ENCODE measurements at places on chromosomes 11 and 22.

DNA sequence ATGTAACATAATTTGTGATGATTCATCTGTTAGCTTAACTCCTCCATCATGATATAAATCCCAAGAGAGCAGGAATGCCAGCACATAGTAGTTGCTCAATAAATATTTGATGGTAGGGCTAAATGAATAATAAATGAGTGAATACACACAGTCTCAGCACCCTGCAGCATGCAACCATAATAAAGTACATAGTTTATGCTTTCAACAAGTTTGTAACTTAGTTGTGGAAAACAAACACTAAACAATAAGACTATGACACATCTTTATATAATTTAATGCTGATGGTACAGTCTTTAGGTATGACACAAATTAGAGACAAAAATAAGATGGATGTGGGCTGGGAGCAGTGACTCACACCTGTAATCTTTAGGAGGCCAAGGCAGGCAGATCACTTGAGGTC is 3.8 kb downstream of the ALKBH8 start:
- no peak for DNase-seq

GRCh38 chr11:93392867-93393266 is 62.3 kb downstream of the DEUP1 start:
- no peak for DNase-seq

- DNase-seq = no peak
Measured at GRCh38 chr11:75562836-75563484, 907 bp downstream of the SERPINH1 start.

DNA sequence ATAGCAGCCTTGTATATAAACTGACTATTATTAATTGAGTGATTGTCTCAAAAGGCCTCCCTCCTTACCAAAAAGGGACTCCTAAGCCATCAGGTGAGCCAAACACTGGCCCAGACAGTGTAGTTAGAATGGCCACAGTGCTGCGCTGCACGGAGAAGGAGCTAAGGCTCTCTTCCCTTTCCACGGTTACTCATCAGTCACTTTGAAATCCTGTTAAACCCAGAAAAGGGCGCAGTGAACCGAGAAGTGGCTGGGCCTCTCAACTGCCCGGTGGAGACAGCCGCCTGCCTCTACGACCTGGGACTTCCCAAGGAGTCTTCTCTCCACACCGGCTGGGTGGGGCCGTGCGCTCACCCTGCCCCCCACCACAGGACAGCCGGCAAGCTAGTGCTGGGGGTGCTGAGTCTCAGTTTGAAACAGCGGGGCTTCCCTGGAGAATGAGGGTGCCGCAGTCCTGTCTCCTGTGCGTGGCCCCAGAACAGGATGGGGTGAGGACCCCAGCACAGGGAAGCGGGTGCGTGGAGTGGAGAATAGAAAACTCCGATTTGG is 1.3 kb downstream of the MYH9 start:
- DNase-seq = no peak

- no peak for DNase-seq
Measured at GRCh38 chr11:108221371-108221770, 1.1 kb downstream of the NPAT start.

DNA sequence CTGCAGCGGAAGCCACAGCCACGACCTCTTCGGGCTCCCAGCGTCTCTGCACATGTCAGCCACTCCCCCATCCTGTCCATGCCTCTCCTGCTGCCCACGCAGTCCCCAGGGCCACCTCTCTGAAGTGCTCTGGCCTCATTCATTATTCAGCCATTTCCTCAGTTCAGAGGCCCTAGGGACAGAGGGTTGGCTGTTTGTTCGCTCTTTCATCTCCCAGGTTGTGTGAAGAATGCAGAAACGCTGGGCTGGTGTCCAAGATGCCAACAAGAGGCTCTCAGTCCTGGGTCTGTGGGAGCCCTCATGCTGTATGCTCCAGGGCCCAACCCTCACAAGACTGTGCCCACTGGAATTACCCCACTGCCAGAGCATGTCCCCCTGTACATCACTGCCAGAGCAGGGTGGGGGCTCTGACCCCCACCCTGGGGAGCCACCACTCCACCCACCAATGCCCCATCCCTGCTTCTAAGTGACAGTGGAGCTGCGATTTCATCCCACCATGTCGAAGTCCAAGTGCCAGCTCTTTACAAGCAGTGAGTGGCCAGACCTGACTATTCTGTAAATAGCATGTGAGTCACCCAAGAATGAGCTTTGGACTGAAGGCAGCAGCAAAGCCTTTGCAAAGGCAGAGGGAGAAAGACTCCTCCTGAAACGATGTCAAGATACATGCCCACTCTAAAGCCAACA is 209.6 kb downstream of the BUD13 start:
- no peak for DNase-seq

GRCh38 chr11:100715165-100715761 is 28.2 kb downstream of the ARHGAP42 start:
- DNase-seq = no peak

- no peak for DNase-seq
Measured at GRCh38 chr22:44288913-44289312, 23.8 kb downstream of the SHISAL1 start.

DNA sequence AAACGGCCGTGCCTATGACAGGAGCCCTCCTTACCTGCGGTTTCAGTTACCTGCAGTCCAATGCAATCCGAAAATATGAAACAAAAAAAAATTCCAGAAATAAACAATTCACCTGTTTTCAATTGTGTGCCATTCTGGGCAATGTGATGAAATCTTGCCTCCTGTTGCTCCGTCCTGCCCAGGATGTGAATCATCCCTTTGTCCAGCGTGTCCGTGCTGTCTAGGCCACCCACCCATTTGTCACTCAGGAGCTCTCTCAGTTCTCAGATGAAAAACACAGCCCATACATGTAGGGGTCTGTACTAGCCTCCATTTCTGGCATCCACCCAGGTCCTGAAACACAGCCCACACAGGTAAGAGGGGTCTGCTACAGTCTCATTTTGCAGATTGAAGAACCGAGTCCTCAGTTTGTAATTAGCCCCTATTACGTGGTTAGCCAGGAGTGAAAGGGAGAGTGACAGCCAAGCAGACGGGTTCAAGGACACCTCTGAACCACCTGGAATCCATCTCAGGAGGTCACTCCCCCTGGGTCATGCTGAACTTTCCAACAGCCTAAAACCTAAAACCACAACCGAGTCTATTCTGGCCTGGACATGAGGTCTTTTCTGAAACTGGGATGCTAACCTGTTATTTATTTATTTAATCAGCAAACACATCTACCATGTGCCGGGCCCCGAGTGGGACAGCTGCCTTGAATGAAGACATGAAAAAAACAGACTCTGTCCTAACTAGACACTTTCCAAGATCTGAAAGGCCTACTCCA is 317.2 kb downstream of the SHANK2 start:
- no peak for DNase-seq

DNA sequence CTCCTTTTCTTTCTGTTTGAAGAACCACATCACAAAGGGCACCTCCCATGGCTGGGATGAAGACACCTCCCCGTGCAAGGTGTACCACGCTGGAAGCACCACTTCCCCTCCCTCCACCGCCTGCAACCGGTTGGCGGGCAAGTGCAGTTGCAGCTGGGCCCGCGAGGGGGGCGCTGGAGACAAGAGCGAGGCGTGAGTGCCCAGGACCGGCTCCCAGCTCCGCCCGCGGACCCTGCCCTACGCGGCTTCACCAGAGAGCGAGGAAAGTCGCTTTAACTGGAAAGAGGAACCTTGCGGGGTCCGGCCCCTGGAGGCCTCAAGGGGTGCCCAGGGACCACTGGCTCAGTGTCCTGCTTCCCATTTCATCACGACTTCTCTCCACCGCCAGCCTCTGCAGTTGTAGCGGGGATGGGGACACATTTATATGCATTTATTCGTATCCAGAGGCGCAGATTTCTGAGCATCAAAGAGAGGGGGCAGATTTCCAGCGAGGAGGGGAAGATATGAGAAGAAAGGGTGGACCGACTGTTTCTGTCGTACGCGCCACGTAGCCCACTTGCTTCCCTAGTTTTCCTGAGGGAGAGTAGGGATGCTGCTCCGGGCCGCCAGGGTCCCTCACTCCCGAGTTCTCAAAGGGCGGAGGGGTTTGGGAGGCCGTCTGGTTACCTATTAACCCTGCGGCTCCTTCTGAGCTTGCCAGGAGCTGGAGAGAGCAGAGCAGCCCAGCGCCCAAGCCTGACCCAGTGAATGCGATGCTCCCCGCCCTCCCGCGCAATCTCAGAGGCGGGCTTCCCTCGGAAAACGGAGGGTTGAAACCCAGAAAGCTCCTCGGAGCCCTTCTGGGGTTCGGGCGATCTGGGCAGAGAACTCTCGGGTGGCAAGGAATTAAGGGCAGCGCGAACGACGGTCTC is 3.5 kb downstream of the ESAM start:
- DNase-seq = peak; percentile 55

DNA sequence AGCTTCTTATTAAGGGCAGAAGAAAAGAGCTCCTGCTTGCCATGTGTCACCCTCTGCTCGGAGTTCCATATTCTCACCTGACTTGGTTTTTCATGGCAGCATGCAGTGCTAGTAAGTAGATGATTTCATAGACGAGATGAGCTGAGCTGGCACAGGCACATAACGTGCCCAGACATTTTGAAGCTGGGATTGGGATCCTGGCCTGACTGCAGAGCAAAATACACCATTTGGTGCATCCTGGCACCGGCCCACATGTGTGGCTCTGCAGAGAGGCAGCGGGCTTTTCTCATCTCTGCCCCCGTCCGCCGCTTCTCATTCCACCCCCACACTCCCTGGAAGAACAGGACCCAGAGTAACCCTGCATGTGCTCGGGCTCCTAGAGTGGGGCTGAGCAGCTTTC is 24.8 kb downstream of the FAM118A start:
- no peak for DNase-seq

DNA sequence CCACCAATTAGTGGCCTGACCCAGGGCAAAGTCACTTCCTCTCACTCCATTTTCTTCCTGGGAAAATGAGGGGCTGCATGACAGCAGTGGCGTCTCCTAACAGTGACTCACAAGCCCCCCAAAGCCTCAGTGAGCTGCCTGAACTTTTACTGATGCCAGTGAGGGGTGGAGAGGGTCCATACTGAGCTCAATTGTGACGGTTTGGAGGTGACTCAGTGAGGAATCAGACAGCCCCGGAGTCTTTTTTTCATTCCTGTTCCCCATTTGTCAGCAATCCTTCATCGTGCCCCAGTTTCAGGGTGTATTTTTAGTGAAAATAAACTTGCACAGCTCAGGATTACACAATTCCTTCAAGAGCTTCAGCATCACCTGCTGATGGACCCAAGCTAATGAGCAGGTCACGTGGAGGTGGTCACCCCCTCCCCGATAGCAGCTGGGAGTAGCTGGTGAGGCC is 30.1 kb upstream of the RASD2 start:
- DNase-seq = no peak

- DNase-seq = no peak
Measured at GRCh38 chr11:10701982-10702381, 8.4 kb upstream of the IRAG1 start.

DNA sequence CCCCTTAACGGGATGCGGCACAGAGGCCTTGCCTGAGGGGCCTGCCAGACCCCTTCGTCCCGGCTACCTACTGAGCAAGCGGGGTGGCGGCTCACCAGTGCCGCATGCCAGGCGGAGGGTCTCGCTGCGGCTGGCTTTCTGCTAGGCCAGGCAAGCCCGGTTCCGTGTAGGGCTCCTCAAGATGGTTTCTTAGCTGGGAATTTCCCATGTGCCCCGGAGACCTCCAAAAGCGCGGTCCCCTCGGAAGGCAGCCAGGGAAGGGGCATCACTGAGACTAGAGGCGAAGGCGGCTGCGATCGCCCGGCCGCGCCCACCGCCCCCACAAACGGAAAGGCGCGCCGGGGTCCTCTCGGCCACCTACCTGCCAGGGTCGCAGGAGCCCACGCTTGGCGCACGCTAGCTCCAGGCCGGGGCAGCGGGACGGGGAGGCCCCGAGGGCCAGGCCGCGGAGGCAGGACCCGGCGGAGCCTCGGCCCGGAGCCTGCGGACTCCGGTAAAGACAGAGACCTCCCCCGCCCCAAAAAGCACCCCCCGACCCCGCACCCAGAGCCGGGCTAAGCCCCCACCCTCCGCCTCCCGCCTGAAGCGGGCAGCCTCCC is 23.8 kb downstream of the MICAL3 start:
- peak; percentile 37 for DNase-seq

DNA sequence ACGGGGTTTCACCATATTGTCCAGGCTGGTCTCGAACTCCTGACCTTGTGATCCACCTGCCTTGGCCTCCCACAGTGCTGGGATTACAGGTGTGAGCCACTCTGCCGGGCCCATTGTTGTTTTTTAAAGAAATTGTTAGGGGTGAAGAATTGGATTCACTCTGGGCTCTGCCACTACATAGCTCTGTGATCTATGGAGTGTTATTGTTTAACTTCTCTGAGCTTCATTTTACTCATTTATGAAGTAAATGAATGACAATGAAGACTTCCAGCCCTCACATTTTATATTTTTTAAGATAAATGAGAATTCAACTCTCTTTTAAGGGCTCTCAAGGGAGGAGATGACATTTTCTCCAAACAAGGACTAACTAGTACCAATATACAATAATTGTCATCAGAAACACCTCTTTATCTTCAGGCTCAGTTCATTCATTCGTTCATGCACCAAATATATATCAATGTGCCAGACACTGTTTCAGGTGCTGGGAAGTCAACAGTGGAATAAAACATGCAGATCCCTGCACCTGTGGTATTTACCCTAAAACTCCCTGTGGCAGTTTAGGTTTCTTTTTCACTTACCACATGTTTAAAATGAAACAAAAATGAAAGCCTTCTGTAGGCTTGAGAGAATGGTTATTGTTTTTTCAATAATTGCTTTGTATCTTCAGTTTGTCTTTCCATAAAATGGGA is 23.5 kb upstream of the GRAMD1B start:
- no peak for DNase-seq

DNA sequence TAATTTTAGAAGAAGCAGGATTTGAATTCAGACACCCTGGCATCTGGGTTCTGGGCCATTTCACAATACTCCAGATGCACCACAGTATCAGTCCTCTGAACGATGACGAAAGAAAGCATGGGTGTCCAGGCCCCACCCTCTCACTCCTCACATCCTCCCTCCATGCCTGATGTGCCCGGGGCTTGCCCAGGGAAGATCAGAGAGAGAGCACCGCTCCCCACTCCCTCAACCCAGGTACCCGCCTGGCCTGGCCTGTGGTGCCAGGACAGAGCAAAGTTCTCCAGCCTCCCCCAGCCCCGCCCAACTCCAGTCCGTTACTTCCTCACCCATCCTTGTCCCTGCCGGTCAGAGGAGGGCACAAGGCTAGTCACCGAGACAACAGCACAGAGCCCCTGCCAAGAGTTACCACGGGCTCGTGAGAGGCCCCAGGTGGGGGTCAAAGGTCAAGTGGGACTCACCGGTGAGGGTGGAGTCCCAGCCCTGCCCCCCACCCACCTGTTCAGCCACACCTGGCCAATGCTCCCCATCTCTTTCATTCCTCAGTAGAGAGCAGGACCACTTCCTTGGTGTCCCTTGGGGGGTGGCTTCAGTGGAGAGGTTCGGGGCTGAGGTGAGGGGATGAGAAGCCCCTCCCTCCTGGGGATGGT is 8.1 kb downstream of the BCL9L start:
- DNase-seq = no peak

- no peak for DNase-seq
Measured at GRCh38 chr22:23175817-23176644, 4.3 kb upstream of the BCR start.

DNA sequence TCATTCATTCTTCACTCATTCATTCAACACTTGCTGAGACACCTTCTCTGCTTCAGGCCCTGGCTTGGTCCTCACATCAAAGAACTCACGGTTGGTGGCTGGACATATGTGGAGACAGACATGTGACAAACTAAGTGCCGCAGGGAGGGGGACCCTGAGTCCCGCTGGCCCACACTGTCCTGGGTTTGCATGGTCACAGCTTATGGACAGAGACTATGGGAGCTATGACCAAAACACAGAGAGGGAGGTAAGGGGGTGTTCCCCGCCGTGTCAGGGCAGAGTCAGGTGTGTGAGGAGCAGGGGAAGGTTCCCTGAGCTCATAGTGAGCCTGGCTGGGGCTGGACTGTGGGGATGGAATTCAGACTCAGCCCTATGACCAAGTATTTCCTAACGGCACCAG is 123.1 kb downstream of the MPPED1 start:
- DNase-seq = no peak
